ENCODE measurements at places on chromosomes 5 and 9.

GRCh38 chr5:96669909-96670308, 7.7 kb downstream of the CAST start:
- DNase-seq = no peak

DNA sequence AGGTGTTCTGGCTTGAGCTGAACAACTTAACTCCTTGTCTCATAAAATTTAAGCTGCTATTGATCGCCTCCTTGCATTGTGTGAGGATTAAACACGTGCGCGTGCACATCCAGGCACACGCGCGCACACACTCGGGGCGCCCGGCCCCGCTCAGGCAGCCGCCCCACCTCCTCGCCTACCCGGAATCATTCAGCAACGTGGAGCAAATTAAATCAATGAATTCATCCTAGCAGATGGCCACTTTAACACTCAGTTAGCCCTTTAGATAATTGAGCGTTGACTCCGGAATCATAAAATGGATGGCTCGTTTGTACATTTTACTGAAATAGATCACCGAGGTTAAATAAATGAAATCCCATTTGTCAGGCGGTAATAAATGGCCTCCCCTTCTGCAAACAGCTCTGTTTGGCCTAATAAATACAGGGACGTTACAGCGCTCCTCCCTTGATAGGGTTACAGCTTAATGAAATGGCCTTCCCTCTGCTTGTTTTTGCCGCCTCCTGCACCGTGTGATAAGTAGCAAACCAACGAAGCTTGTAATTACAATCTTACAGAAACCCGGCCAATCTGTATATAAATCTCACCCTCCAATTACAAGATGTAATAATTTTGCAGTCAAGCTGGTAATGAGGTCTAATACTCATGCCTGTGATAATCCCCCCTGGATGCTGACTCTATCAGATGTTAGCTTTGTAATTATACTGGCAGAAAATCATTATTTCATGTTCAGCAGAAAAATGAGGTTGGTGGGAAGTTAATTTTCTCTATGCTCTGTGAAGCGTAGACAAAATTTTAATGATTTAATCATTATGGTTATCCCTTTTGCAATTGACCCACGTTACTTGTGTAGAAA, 229.7 kb upstream of the IRX4 start:
- no peak for DNase-seq

GRCh38 chr9:35102465-35102768, 514 bp downstream of the STOML2 start:
- peak; percentile 28 for DNase-seq

- DNase-seq = no peak
Measured at GRCh38 chr5:171574376-171574775, 154.9 kb downstream of the FGF18 start.

DNA sequence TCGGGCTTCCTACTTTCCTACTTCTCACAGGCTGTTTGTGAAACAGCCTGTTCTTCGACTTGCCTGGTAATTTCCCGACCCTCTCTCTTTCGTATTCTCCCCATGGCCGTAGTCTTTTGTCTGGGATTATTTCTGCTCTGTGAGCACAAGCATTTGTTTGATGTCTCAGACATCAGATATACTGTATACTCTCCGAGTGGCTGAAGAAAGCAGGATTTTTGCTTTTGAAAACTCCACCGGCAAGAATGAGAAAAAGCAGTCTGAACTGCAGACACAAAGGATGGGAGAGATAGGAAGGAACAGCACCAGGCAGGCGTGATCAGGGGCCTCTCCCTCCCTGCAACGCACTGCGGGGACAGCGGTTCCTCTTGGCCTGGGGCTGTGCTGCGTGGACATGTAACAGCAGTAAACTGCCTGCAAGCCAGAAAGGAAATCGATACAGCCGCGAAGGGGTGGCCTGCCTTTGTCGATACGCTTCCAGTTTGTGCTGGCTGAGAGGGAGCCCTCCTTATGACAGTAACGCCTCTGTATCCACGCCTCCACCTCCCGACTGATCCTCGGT, 313.9 kb upstream of the TLE4 start:
- DNase-seq = no peak

DNA sequence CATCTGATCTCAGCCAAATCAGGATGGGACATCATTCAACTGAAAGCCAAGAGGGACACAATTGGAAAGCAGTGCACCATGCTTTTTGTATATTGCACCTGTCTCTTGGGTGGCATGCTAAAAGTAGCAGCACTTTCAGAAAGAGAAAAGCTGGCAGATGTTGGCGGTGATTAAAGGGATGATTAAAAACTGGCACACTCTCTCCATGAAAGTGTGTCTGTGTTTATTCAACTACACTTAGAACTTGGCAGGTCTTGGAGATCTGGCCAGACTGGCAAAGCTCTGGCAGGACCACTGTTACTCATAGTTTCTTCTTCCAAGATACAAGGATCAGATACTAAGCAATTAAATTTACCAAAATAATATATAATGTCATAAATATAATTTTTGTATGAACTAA, 112.9 kb upstream of the ELAVL2 start:
- DNase-seq = no peak

DNA sequence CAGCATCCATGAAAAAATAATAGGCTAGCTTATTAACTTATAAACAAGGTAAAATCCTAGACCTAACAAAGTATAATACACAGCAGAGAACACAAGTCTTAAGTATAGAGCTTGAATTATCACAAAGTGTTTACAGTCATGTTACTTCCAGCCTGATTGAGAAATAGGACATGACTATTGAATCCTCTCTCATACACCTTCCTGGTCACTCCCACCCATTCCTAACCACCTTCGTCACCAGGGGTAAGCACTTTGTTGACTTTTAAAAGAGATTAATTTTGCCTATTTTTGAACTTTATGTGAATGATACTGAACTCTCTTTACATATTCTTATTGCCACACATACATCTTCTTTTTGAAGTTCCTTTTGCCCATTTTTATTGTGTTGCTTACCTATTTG, 325.8 kb downstream of the PJA2 start:
- no peak for DNase-seq
